ENCODE measurements at places on chromosomes 16 and 17.
A peak's percentile ranks its signal among the peaks of the same experiment; 100 is the strongest.

DNA sequence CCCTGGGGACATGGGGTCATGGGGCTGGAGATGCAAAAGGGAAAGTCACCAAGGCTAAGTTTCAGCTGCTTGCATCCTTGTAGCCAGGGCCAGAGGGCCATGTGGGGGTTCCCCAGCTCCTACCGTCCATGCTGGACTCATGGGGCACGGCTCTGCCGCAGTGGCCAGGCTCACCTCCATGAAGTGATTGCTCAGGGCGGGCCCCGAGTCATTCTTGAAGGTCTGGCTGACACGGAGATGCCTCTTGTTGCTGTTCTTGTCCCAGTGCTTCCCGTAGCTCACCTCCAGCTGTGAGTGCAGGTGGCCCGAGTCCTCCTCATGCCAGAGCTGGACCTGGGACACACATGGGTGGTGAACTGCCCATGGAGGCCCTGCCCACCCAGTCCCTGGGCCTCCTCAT is 114.5 kb downstream of the RMI2 start:
- DNase-seq = no peak

GRCh38 chr16:87492291-87492630 is 563 bp downstream of the ZCCHC14 start:
- DNase-seq = no peak

GRCh38 chr16:70736465-70737376 is 50.9 kb upstream of the MTSS2 start:
- no peak for DNase-seq

GRCh38 chr17:81069135-81069645 is 34.2 kb downstream of the BAIAP2 start:
- no peak for DNase-seq

GRCh38 chr17:76382803-76383545 is 1.4 kb upstream of the SPHK1 start:
- peak; percentile 40 for DNase-seq

DNA sequence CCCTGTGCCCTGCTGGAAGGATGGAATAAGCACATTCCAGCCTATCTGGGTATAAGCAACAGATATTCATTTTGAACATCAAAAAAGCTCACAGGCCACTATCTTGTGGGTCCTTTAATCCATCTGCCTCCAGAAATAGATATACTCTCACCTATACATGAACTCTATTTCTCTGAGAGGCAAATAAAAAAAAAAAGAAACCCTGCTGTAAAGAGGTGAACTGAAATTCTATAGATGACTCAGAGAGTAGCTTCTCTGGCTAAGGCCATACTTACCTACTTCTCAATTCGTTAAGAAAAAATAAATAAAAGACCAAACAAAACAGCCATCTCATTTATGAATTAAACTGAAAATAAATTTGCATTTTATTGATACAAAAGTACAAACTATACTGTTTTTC is 86.3 kb downstream of the DYNLRB2 start:
- no peak for DNase-seq

DNA sequence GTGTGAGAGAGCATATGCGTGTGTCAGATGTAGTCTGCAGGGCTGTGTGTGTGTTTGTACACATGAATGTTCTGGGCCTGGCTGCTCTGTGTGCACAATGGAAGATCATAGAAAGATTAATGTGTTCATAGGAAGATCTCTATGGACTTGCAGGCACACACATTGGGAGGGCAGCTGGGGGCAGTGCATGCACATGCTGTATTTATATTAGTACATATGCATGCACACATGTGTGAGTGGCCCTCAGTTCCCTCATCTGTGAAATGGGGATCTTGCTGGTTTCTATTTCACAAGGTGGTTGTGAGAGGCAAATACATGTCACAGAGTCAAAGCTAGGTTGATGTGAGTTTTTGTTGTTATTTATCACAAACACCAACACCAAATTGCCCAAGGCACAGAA is 2.1 kb downstream of the CA7 start:
- DNase-seq = no peak

GRCh38 chr17:44733753-44734152 is 25.0 kb upstream of the ADAM11 start:
- DNase-seq = no peak

DNA sequence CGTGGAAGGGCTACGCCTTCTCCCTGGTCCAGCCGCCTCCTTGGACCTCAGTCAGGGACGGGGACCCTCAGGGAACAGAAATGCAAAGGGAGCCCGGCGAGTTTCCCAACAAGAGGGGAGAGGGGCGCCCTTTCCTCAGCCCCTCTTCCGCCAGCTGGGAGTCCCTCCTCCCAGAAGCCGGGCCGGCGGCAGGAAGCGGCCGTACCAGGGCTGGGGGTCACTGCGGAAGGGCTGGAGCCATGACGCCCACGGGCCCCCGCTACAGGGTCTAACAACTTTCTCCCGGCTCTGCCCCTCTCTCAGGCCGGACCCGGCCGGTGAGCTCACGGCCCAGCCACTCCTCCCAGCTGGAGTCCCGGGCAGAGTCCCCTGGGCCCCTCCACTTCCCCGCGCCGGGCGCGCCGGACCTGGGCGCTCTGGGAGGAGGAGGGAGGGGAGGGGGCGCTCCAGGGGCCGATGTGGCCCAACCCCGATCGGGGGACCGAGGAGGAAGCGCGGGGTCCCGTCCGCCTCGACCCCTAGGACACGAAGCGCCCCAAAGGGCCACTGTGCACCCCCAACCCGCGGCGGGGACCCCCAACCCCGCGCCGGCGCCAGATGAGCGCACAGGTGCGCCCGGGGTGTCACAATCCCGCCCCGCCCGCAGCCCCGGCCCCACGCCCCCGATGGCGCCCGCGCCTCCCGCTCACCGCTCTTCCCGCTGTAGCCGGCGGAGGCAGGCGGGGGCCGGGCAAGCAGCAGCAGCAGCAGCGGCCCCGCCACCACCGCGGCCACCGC is 578 bp downstream of the PGAP6 start:
- no peak for DNase-seq

- no peak for DNase-seq
Observed at GRCh38 chr16:667113-667779, 686 bp upstream of the RHOT2 start.

DNA sequence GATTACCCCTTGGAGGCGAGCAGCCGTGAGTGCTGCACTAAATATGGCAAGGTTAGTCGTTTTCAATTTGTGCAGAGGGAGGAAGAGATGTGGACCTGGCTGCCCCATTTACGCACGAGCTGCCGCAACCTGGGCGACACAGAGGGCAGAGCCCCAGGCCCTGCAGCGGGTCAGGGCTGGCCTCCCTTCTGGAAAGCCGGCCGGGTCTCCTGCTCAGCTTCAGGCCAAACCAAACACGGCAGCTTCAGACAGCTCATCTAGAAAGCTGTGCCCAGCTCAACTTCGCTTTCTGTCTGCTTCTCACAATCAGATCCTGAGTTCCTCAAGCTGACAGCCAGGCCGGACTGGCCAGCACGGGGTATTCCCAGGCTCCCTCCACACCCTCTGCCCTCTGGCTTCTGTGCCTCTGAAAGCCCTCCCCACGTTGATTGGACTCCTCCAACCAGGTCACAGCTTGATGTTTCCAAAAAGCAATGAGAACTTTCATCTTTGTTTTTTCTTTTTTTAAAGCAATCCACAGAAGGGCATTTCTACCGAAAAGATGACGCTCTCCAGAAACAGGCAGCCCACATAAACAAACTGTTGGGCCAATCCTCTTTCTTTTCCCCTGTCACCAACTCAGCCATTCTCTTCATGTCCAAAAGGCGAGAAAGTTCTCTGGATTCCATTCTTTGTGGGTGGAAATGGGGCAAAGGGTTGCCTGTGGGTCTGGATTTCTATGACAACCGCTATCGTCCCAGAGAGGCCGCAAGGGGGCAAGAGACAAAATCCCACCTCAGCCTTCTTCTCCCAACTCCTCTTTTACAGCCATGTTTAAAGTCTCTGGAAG is 189.0 kb downstream of the ZFHX3 start:
- DNase-seq = no peak

GRCh38 chr17:58092797-58093385 is 9.7 kb downstream of the DYNLL2 start:
- DNase-seq = no peak

Measured in stimulated activated CD4-positive, alpha-beta T cell treated with anti-CD3 and anti-CD28 coated beads, TNF-alpha, amount 100 ng/mL, for 4 hours (primary cell).